ENCODE measurements at places on chromosomes 7 and 10. TPM values are rescaled to one million over a fixed set of nuclear protein-coding genes. Genes with fewer than 3 reads are reported as not detected.

The ZNF488 gene
- 0.11 TPM for total RNA-seq

The AGMO gene
- not detected for total RNA-seq

The PVRIG gene
- 16.1 TPM for total RNA-seq

The ANKRD7 gene
- total RNA-seq = 0.90 TPM

The RBM20 gene
- total RNA-seq = 0.16 TPM

The TMEM236 gene
- total RNA-seq = 0.37 TPM

The MSMB gene
- total RNA-seq = not detected

The CACUL1 gene
- total RNA-seq = 29.2 TPM

The SFMBT2 gene
- total RNA-seq = 24.8 TPM

The LRIT1 gene
- not detected for total RNA-seq

GRCh38 chr10:110571093-110571743, 3.7 kb downstream of the SMC3 start:
- no peak for ATAC-seq

DNA sequence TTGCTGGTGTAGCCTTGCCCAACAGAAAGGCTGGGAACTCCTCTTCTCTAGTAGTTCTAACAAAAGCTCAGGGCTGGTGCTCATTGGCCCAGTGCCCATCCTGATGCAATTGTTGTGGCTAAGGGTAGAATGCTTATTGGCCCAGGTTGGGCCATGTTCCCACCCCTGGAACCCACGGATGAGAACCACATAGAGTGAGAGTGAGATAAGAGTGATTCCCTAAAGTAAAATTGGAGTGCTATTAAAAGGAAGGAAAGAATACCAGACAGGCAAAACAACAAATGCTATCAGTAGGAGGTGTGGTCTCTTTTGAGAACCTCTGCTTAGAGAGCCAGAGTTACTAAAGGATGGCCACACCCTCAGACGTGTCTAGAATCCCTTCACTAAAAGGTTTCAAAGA, 49.2 kb downstream of the LGI1 start:
- ATAC-seq = no peak

DNA sequence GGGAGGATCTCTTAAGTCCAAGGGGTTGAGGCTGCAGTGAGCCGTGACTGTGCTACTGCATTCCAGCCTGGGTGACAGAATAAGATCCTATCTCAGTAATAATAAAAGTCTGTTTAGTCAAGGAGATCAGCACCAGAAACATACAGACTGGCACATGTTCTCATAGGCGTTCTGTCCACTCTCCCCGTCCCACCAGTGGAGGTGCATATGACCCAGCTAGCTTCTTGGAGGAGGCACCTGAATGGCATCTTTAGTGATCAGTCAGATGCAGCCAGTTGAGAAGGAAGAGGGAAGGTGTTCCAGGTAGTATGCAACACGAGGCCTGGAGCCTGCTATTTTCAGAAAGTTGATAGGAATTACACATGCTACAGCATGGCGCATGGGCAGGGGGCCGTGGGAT, 45.3 kb upstream of the SVIL start:
- ATAC-seq = no peak

DNA sequence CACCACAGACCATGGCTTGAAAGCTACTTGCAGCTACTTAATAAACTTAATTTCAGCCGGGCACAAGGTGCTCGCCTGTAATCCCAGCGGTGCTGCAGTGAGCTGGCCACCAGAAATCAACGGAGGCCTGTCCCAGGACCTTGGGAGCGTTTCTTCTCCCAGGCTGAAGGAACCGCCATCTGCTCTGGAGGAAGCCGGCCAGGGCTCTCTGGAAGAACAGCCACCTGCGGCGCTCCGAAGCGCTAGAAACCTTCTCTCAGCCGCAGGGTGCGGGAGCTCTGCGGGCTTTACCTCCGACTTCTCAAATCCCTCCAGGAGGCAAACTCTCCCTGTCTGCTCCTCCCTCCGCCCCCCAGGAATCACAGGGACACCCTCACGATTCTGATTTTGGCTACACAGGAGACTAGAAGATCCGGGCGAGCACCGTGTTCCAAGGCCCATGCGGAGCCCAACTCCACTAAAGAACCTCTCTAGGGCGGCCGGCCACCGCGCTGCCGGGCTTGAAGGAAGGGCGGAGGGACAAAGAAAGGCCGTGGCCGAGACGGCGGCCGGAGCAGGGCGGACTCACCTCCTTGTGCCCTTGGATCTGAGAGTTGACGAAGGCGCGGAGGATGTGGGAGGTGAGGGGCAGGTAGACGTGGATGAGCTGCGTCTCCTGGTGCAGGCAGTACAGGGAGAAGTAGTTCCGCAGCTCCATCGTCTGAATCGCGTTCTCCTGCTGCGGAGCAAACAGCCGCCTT, 14.4 kb downstream of the NUDT1 start:
- ATAC-seq = no peak

DNA sequence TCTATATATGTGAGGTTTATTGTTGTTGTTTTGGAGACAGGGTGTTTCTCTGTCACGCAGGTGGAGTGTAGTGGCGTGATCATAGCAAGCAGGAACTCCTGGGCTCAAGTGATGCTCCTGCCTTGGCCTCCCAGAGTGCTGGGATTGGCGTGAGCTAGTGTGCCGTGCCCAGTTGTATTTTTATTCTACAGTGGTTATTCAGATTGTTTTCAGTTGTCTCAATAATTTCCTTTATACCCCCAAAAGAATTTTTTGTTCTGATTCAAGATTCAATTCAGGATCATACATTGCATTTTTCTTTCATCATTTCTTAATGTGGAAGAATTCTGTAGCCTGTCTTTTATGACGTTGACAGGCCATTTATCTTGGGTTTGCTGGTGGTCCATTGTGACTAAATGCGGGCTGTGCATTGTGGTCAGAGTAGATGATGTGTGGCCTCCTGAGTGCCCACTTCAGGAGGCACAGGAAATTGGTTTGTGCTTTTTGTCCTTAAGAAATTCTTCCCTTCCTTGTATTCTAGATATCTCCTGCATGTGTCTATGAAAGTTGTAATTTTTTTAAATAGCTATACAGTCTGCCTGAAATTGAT, 22.9 kb downstream of the RBM33 start:
- no peak for ATAC-seq

GRCh38 chr7:111732923-111733322, 170.6 kb upstream of the IMMP2L start:
- no peak for ATAC-seq

- no peak for ATAC-seq
These were observed 53.2 kb upstream of the FAM20C start for GRCh38 chr7:139131-139530.

DNA sequence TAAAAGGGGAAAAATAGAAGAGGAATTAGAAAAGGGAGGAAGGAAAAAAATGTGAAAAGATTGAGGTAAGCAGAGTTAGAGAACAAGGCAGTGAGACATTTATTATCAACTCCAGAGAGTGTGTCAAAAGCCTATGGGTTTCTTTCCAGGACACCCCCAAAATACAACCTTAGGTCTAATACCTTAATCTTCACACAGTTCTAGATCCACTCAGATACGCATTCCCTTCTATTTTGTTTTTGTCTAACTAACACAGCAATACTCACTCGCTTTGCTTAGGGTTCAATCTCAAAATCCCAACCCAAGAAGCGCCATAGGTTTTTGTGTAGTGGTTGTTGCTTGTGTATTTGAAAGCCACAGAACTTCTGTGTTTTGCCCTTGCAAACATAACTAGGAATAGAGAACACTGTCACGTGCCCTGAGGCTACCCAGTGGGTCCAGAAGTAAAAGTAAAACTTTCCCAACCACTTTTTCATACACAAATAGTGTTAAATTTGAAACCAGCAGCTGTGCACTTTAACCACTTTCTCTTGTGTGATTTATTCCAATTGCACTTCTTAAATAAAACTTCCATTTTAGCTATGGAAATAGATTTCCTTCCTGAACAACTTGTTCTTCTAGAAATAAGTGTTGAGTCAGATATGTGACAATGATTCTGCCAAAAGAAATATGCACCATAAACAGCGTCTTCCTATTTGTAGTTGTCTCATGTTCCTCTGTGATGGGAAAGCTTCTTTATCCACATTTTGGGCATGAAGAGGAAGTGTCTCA, 414.7 kb upstream of the GHITM start:
- no peak for ATAC-seq

GRCh38 chr7:132345543-132346129, 230.6 kb downstream of the PLXNA4 start:
- no peak for ATAC-seq

GRCh38 chr10:63376560-63377304, 89.0 kb downstream of the JMJD1C start:
- ATAC-seq = no peak

DNA sequence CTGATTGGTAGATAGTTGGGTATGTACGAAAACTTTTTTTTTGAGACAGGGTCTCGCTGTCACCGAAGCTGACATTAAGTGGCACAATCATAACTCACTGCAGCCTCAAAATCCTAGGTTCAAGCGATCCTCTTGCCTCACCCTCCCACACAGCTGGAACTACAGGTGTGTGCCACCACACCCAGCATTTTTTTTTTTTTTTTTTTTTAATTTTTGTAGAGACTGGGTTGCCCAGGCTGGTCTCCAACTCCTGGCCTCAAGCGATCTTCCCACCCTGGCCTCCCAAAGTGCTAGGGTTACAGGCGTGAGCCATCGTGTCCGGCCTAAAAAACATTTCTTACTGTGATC, 1.5 kb upstream of the LRRC27 start:
- no peak for ATAC-seq

DNA sequence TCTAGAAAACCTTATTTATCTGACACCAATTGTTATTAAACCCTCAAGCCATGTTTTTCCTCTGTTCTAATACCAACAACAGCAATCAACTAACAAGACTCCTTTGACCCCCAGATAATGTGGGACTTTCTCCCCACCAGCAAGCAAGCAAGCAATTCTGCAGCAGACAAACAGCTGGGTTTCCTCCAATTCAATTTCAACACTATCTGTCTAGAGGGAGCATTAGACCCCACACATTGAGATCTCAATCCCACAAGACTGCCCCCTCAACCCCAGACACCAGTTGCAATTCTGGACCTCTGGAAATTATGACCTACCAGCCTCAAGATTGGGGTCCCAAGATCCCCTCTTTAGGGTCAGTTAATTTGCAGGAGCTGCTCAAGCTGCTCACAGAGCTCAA, 89.4 kb upstream of the TMEM26 start:
- no peak for ATAC-seq

- no peak for ATAC-seq
These were observed 287.6 kb downstream of the LRMDA start for GRCh38 chr10:75718991-75719390.

DNA sequence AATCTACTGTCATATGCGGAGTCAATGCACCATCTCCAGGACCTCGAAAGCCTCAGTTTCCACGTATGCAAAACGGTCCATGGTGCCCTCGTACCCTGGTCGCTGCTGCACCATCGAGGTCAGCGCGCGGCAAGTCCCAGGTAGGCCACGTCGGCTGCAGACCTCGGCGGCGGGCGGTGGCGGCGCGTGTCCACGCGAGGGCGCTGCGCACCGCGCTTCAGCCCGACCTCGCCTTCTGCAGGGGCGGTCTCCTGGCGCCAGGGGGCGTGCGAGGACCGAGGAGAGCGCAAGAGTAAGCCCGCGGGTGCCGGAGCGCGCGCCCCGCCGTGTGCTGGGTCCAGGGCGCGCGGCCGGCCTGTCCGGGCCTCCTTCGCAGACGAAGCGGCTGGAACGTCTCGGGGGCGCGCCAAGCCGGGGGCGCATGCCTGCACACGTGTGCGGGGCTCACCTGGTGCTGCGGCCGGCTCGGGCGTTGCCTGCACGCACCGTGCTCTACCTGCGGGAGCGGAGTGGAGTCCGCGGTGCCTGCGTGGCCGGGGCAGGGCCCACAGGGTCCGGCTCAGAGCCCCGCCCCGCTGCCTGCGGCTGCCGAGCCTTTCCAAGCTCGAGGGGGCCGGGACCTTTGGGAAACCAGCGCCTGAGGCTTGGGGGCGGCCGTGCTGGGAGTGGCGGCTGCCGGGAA, 54.0 kb downstream of the GLRX3 start:
- peak; percentile 93 for ATAC-seq

DNA sequence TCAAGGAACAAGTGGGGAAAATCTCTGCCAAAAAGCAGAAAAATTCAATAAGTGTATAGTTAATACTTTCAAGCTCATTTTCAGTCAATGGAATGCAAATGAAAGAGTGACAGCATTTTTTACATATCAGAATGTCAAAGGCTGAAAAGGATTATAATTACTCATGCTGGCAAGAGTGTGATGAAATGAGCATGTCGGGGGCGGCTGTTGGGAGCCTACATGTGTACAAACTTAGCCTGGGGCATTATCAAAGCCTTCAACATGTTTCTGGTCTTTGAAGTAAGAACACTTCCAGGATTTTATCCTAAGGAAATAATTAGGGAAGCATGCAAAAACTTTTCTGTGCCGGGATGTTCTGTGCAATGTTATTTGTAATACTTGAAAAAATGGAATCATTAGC, 221.7 kb upstream of the LYZL1 start:
- ATAC-seq = no peak

DNA sequence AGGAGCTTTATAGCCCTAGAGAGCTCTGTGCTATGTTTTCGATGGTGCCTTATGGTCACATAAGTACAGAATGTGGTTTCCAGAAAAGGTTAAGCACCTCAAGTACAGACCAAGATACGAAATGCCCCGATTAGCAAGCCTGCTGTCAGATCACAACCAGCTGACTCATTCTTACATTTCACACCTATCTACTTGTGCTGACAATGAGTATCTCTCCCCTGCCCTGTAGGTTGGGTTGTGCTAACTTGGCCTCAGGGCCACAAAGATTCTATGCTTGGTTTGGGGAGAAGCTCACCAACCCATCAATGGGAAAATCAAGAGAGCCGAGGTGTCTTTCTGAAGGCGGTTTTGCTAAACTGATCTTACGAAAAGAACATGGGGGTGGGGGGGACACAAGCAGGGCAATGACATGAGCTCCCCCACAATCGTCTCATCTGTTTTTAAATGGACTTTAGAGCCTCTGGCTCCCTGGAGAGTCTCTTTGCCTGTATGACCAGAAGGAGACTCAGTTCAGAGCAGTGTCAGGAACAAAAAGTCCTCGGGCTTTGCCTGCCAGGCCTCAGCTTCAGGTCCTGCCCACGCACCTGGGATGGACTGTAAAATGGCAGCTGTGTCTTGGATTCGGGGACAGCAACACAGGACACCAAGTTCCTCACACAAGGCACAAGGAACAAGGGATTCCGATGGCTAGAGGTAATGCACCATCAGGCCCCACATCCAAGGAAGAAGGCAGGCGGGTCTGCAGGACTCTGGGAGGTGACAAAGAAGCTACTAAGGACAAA, 55.1 kb downstream of the FAM53B start:
- peak; percentile 91 for ATAC-seq

DNA sequence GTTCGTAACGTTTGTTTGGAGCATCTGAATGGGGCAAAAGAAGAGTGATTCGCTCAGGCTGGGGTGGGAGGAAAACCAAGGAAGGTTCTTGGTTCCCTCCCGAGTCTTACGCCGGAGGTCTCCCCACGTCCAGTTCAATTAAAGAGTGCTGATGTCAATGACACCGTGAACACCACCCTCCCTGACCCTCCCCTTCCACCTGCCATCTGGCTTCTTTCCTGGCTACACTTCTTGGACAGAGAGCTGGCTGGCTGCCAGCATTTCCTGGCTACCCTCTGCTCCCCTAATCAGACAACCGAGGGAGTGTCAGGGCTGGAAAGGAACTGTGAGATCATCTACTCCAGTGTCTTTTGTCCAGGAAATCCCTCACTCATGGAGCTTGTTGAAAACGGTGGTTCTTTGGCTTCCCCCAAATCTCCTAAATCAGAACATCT, 24.1 kb upstream of the FFAR4 start:
- no peak for ATAC-seq

GRCh38 chr10:69124563-69125268, 738 bp downstream of the VPS26A start:
- peak; percentile 39 for ATAC-seq
